ENCODE measurements at places on chromosomes 11 and 22.

DNA sequence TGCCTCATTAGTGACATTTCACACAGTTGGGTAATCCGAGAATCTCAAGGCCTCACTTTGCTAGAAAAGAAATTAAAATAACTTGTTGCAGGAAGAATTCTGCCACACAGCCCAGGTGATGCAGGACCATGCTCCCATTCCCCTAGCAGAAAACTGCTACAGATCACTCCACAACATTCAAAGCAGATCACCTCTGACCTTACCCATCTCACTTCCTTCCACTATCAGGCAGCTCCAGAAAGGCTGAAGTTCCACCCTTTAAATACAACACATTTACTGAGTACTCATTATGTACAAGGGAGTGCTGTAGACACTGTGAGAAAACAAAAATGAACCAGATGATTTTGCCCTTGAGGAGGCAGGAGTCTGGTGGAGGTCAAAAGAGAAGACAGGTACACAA is 231.0 kb downstream of the TTC28 start:
- DNase-seq, result no peak

DNA sequence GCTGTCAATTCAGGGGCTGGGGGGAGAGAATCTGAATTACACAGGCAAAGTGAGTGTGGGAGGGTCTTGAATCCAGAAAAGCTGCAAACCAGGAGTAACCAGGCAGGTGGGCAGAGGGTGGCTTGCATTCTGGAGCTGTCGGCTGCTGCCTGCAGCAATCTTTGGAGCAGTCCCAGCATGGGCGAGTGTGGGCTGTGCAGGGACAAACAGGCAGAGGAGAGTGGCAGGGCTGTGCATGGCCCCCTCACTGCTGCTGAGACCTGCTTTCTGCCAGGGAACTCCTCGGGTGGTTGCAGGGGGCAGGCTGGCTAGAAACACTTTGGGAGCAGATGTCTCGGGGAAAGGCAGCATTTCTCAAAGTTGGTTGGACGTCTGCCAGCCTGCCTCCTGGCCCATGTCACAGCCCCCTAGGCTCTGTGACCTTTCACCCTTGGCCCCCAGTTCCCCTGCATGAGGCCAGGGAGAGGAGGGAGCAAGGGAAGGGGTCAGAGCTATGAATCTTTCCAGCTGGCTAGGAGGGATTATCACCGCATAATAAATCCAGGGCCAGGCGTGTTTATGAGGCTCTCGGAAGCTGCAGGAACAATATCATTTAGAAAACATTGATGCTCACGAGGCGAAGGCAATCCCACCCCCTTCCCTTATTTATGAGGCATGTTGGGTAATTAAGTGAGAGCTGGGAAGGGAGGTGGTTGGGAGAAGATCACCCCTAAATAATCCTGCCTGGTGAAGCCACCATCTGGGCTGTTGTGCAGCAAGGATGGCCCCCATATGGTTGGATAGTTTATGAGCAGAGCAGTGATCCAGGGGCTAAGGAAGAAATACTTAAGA is 212.3 kb upstream of the NCAM1 start:
- DNase-seq, result no peak

DNA sequence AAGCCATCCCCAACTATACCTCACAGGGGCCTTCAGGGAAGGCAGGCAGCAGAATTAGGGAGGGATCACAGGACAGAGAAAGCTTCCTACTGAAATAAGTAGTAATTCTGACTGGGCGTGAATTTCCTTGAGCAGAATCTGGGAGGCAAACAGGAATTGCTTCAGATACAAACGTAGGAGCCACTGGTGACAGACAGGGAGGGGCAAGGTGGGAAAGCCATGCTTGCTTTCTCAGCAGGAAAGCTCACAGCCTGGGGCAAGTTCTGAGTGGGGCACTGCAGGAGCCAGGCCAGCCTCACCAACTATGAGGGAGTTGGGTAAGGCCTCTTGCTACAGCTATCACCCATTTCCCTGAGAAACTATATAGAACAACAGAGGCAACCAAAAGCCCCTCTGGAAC is 43.6 kb downstream of the ARHGAP32 start:
- DNase-seq, result no peak

DNA sequence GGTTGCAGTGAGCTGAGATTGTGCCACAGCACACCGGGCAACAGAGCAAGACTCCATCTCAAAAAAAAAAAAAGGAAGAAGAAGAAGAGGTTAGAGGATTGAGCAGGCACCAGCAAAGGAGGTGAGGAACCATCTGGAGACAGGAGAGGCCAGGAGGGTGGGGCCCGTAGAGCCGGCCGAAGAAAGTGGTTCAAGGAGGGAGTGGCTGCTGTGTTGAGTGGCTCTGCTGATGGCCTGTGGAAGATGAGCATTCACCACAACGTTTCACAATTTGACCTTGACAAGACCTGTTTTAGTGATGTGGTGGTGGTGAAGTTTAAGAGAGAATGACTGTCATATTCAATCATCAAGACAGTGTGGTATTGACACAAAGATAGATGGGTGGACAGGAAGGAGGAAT is 6.8 kb upstream of the CTSD start:
- no peak for DNase-seq

GRCh38 chr11:70871881-70872280 is 380.5 kb downstream of the SHANK2 start:
- no peak for DNase-seq

GRCh38 chr11:44247508-44247907 is 62.4 kb downstream of the ALX4 start:
- DNase-seq, result no peak

- DNase-seq, result no peak
Observed at GRCh38 chr11:69187540-69188065, 31.9 kb downstream of the SMIM38 start.

GRCh38 chr22:26444777-26445176 is 15.7 kb downstream of the ASPHD2 start:
- no peak for DNase-seq
